ENCODE measurements at places on chromosomes 5 and 9. TPM values are rescaled to one million over a fixed set of nuclear protein-coding genes. Genes with fewer than 3 reads are reported as not detected.
A peak's percentile ranks its signal among the peaks of the same experiment; 100 is the strongest.

DNA sequence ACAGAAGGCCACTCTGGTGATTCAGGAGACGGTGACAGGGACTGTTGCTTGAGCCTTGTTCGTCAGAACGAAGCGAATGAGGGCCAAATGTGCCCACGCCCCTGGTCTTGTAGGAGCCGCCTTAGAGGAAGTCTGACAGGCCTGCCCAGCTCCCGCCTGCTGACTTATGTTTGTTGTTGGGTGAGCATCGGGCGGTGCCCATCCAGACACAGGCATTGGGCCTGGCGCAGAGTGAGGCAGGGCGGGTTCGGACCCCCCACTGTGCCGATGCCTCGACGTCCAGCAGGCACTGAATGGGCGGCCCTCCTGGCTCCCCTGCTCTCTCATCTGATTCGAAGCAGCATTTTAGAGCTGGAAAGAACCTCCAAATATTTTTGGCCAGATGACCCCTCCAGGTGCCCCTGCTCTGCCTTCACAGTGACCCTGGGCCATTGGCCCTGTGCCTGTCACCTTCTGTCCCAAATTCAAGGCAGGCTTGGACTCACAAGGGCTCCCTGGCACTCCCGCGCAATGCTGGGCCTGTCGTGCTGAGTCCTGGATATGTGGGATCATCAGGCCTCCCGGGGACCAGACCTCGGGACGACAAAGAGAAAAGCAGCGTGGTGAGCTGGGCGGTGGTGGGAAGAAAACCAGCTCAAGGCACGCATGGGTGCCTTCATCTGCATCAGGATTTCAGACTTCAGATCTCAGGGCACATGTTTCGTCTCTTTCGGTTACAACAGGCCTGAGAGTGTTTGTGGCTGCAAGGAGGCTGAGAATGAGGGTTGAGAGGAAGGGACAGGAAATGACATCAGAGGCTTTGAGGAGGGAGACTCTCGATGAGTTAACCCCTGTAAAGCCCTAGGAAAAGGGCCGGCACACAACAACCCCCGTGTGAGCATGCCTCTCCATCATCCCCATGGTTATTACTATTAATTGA lies 37.1 kb upstream of the OLFM1 start:
- no peaks in the 10 kb centered on the region for H3K36me3 ChIP-seq
- DNase-seq: no peak
- H3K27me3 ChIP-seq: peaks cover 13% of the 10 kb centered on the region

ZDHHC11B gene
- total RNA-seq: not detected

- H3K36me3 ChIP-seq: no peaks in the 10 kb centered on the region
- DNase-seq: no peak
- H3K27me3 ChIP-seq: no peaks in the 10 kb centered on the region
- peaks cover 17% of the 10 kb centered on the region for H3K4me1 ChIP-seq
These were observed 47.7 kb downstream of the SRFBP1 start for GRCh38 chr5:122009436-122009835.

DNA sequence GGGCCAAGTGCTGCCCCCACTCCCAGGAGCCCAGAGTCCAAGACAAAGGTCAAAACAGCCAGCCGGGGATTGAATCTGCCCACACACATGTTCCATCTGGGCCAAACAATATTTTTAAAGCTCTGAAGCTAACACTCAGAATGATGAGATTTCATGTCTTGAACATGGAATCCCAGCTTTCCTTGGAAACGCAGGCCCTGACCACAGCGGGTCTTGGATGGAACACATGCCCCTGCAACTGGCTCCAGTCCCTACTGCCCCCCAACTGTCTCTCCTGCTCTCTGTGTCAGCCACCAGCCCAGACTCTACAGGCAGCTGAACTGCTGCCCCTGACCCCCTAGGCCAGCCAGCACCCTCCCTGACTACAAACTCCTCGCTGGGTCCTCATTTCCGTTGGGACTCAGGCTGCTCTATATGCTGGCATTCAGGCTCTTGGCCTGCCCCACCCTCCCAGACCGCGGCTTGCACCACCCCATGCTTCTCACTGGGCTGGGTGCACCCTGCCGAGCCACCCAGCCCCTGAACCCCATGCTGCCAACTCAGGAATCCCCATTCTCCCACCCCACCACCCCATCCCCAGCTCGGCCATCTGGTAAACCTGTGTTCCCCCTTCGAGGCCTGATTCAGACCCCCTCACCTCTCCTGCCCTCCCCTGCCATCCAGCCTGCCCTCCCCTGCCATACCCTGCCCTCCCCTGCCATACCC lies 71.7 kb downstream of the ADAMTS2 start:
- no peak overlapping the region for H3K4me3 ChIP-seq
- no peaks in the 10 kb centered on the region for H3K36me3 ChIP-seq
- H3K27me3 ChIP-seq: no peaks in the 10 kb centered on the region
- H3K27ac ChIP-seq: peak overlapping the region; percentile 99
- DNase-seq: no peak

GRCh38 chr9:133609311-133610098 lies at the start of gene FAM163B:
TSS of gene FAM163B (minus strand) at chr9:133609389. CDS start at chr9:133580223, 29,166 bp downstream.
- peak; percentile 53 for DNase-seq
- no peaks in the 10 kb centered on the region for H3K4me1 ChIP-seq
- no peaks in the 10 kb centered on the region for H3K36me3 ChIP-seq
- no peak within 1 kb of the TSS for H3K27ac ChIP-seq

GRCh38 chr5:128036950-128037349 lies 46.6 kb upstream of the SLC12A2 start:
- peaks cover 5% of the 10 kb centered on the region for H3K36me3 ChIP-seq
- H3K4me3 ChIP-seq: no peak overlapping the region
- peaks cover 14% of the 10 kb centered on the region for H3K4me1 ChIP-seq
- H3K27ac ChIP-seq: no peak overlapping the region
- peak; percentile 19 for DNase-seq

- no peak overlapping the region for H3K4me3 ChIP-seq
- H3K4me1 ChIP-seq: peaks cover 8% of the 10 kb centered on the region
- DNase-seq: no peak
- H3K27me3 ChIP-seq: no peaks in the 10 kb centered on the region
These were observed 590.9 kb downstream of the CAAP1 start for GRCh38 chr9:26301659-26302058.

LCN10 gene
- total RNA-seq: not detected

- peak; percentile 42 for DNase-seq
- H3K4me3 ChIP-seq: no peak overlapping the region
- H3K27ac ChIP-seq: no peak overlapping the region
- H3K27me3 ChIP-seq: no peaks in the 10 kb centered on the region
- peaks cover 19% of the 10 kb centered on the region for H3K4me1 ChIP-seq
These were observed 19.7 kb downstream of the RIOK2 start for GRCh38 chr5:97163360-97163764.

DAB2 gene
- total RNA-seq: 211 TPM

ADAMTS13 gene
- total RNA-seq: 2.1 TPM

All from GM23248 (cell line).